Aorta (tissue), 5 donors: ENCODE measurements at places on chromosomes 4 and X. TPM values are rescaled to one million over a fixed set of nuclear protein-coding genes. Genes with fewer than 3 reads are reported as not detected.

DNA sequence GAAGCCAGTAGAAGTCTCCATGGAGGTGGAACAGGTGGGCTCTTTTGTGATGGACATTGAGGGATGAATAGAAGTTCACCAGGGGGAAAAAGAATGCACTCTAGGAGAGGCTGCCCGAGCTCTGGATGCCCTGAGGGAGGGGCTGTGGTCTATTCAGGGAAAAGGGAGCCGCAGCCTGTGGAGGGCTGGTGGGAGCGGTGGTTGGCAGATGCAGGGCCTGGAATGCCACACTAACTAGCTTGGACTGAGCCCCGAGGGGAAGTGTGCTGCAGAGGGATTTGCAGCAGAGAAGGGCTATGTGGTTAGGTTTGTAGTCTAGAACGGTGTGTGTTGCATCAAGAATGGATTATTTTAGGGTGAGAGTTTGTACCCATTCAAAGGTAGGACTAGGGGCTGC, 29.5 kb upstream of the PSAPL1 start:
- H3K36me3 ChIP-seq = no peaks in the 10 kb centered on the region
- H3K4me3 ChIP-seq = no peak overlapping the region
- H3K27ac ChIP-seq = no peak overlapping the region
- H3K27me3 ChIP-seq = no peaks in the 10 kb centered on the region

DNA sequence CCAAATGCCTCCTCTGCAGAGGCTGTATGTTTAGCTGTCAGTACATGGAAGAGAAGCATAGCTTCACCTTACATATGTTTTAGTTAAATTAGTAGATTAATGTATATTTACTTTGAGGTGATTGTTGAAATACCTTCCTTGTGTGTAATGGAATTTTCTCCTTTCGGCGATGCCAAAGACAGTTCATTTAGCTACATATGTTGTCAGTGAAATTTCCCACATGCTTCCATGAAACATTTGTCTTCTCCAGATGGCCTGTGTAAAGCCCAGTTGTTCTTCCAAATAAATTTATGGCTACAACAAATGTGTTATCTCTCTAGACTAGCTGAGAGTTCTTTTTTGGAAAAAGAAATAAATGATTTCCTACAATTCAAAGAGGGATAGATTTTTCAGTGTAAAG, 95.2 kb downstream of the GPAT3 start:
- no peak overlapping the region for H3K4me3 ChIP-seq
- H3K36me3 ChIP-seq = no peaks in the 10 kb centered on the region
- H3K4me1 ChIP-seq = no peaks in the 10 kb centered on the region
- H3K27ac ChIP-seq = no peak overlapping the region
- H3K27me3 ChIP-seq = no peaks in the 10 kb centered on the region

DNA sequence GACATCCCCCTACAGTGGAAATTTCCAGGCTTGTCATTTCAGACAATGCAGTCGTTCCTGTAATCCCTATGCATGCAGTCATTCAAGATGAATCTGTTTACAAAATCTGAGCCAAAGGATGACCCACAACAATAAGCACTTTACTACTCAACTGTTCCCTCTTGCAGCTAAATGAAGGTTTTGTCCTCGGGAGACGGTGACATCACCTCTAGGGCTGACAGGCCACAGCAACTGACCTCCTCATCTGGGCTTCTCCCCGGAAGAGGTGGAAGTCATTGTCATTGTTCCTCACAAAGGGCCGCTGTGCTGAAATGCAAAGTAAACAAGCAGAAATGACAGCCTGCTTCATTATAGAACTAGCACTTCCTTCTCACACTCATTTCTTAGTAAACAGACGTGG, 29.2 kb downstream of the CLRN2 start:
- no peaks in the 10 kb centered on the region for H3K36me3 ChIP-seq
- H3K27me3 ChIP-seq = peaks cover 1% of the 10 kb centered on the region
- DNase-seq = no peak
- no peak overlapping the region for H3K27ac ChIP-seq
- no peaks in the 10 kb centered on the region for H3K4me1 ChIP-seq

Gene MAGEA9B
- not detected for total RNA-seq

Gene CT45A2
- total RNA-seq = not detected
